ENCODE measurements at places on chromosomes 5 and 9. TPM values are rescaled to one million over a fixed set of nuclear protein-coding genes. Genes with fewer than 3 reads are reported as not detected.

GRCh38 chr9:3497857-3498256 lies 27.9 kb downstream of the RFX3 start:
- DNase-seq: no peak

The SPINK4 gene
- not detected for total RNA-seq

The RANBP17 gene
- 0.96 TPM for total RNA-seq

- no peak for DNase-seq
These were observed 259.9 kb upstream of the CDH6 start for GRCh38 chr5:30933599-30933998.

The TGFBI gene
- total RNA-seq: 174 TPM

The PCDHA8 gene
- not detected for total RNA-seq

GRCh38 chr5:158514319-158514985 lies 585.3 kb downstream of the EBF1 start:
- no peak for DNase-seq

- no peak for DNase-seq
These were observed 161.9 kb downstream of the CCDC171 start for GRCh38 chr9:15714746-15715145.
